ENCODE measurements at places on chromosomes 16 and 17.

DNA sequence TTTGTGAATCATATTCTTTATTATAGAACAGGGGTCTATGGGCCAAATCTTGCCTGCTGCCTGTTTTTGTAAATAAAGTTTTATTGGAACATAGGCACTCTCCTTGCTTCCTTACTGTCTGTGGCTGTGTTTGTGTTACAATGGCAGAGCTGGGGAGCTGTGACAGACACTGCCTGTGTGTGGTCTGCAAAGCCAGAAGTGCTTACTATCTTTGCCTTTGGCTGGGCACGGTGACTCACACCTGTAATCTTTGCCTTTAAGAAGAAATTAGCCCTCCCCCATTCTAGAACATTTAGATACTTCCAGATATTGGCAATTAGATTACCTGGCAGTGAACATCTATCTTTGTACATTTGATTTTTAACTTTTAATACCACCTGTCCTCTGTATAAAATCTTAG lies 308.3 kb downstream of the FOXL1 start:
- no peak for DNase-seq

- peak; percentile 2 for DNase-seq
Measured at GRCh38 chr17:10772425-10773380, 31.2 kb downstream of the TMEM238L start.

GRCh38 chr17:80246266-80246681 lies 14.4 kb upstream of the RNF213 start:
- DNase-seq, result no peak

- no peak for DNase-seq
Measured at GRCh38 chr16:53745086-53745485, 41.1 kb downstream of the FTO start.

DNA sequence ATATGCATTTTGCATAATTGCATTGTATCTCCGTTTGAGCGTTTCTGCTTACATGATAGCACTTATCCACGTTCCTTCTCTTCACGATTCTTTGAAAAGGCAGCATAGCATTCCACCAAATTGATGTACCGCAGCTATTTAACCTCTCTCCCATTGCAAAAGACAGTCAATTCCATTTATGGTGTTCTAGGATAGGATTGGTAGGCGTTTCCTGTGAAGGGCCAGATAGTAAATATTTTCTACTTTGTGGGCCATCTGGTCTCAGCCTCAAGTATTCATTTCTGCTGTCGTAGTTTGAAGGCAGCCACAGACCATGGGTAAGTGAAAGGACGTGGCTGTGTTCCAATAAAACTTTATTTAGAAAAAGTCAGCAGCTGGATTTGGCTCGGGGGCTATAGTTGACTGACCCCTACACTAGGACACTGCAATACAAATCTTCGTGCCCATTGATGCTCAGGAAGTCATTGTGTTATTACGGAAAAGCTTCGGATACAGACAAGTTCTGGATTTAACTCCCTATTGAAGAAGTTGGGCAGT lies 10.1 kb downstream of the SNX29 start:
- DNase-seq, result no peak
